ENCODE measurements at places on chromosomes 1 and 21.

DNA sequence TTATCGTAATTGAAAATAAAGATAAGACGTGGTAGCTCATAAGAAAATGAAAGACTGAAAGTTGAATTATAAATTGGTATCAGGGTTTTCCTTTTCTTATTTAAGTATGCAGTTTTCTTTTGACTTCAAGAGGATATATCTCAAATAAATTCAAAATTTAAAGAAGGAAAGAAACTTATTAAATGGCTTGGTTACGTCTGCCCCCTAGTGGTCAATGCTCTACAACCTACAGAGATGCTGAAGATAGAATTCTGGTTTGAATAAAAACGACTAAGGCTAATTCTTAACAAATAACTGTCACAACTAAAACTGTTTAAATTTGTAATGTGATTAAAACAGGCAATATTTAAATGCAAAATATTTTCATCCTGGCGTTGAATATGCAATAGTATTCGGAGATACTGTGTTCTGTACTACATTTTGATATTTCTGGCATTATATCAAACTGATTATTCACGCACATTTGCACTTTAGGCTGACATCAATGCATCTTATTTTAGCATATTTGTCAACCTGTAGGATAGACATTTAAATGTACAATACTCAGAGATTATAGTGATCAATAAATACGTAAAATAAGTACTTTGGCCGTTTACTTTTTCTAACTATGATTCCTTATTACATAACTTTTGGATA is 26.8 kb downstream of the IFI44 start:
- H3K36me3 ChIP-seq, result no peaks in the 10 kb centered on the region
- no peak overlapping the region for H3K27ac ChIP-seq
- H3K4me3 ChIP-seq, result no peak overlapping the region
- H3K4me1 ChIP-seq, result peaks cover 19% of the 10 kb centered on the region
- H3K27me3 ChIP-seq, result peaks cover 8% of the 10 kb centered on the region
- no peak for DNase-seq

DNA sequence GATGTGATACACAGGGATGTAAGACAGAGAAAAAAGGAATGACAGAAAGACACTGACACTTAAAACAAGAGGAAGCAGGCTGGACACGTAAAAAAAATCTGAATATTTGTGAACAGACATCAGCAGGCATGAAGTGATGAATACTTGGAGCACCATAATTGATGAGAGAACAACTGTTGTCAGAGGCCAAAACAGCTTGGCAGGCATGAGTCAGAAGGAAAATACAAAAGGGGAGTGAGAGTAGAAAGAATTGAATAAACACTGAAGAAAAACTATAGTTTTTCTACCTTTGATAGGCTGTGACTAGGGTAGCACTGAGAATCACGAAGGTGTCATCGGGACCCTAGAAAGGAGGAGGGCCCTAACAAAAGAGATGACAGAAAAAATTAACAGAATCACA is 21.6 kb upstream of the GUCA2A start:
- no peaks in the 10 kb centered on the region for H3K4me1 ChIP-seq
- H3K27me3 ChIP-seq, result no peaks in the 10 kb centered on the region
- H3K27ac ChIP-seq, result peak overlapping the region; percentile 3
- peaks cover 43% of the 10 kb centered on the region for H3K36me3 ChIP-seq
- H3K4me3 ChIP-seq, result no peak overlapping the region

GRCh38 chr1:997993-998744 is 1.7 kb downstream of the HES4 start:
- H3K36me3 ChIP-seq, result no peaks in the 10 kb centered on the region
- H3K4me1 ChIP-seq, result peaks cover 5% of the 10 kb centered on the region
- no peak overlapping the region for H3K27ac ChIP-seq
- no peak for DNase-seq
- peaks cover 23% of the 10 kb centered on the region for H3K27me3 ChIP-seq
- no peak overlapping the region for H3K4me3 ChIP-seq

GRCh38 chr1:162502928-162503327 is 5.3 kb downstream of the UHMK1 start:
- H3K27ac ChIP-seq, result no peak overlapping the region
- H3K36me3 ChIP-seq, result peaks cover 61% of the 10 kb centered on the region

DNA sequence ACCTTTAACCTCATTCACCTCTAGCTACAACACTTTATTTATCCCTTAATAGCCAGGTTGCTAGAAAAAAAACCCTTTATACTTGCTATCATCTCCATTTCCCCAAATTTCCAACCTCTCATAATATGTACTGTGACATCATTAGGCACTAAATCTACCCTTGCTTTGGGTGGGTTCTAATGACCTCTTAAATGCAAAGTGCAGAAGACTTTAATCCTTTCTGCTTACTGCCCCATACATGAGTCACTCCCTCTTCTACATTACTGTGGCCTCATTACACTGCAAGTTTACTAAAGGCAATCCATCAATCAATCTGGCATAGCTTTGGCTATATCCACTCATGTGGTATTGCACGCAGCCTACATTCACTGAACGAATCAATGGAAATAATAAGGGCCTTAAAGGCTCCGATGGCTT is 353.3 kb downstream of the SMYD3 start:
- no peaks in the 10 kb centered on the region for H3K4me1 ChIP-seq
- H3K27me3 ChIP-seq, result no peaks in the 10 kb centered on the region
- no peaks in the 10 kb centered on the region for H3K36me3 ChIP-seq
- DNase-seq, result no peak
- no peak overlapping the region for H3K4me3 ChIP-seq

DNA sequence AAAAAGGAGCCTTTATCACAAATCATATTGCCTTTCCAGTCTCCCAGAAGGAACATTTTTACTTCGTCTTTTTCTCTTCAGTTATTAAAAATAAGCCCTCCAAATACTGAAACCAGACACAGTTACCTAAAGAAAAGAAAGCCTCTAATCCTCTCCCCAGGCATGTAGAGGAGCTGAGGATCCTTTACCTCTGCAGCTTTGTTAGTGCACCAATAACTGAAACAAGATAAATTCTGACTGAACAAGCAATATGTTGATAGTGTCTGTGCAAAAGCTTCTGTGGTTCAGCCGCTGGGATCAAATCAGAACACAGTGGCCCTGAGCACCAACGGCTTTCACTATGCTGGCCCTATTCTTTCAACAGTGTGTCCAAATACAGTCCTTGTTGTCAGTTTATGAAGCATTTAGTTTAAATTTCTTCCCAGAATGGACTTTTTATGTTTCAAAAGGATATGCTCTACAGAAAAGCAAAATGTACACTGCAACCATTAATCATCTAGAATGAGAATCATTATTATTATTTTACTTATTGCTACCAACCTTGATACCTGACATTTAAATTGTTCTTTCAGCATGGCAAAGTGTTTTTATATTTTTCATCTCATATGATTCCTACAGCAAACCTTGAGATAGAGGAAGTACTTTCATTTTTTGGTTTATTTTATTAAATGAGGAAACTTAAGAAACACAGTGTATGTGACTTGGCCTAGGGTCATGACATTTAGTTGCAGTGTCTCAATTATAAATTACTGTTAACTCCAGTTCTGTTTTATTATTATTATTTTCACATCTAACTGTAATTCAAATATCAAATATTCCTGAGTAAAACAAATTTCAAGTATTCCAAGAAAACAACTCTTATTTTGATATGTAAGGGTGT is 217.9 kb downstream of the NEGR1 start:
- H3K27me3 ChIP-seq, result no peaks in the 10 kb centered on the region
- no peaks in the 10 kb centered on the region for H3K36me3 ChIP-seq
- no peak overlapping the region for H3K4me3 ChIP-seq
- no peaks in the 10 kb centered on the region for H3K4me1 ChIP-seq

DNA sequence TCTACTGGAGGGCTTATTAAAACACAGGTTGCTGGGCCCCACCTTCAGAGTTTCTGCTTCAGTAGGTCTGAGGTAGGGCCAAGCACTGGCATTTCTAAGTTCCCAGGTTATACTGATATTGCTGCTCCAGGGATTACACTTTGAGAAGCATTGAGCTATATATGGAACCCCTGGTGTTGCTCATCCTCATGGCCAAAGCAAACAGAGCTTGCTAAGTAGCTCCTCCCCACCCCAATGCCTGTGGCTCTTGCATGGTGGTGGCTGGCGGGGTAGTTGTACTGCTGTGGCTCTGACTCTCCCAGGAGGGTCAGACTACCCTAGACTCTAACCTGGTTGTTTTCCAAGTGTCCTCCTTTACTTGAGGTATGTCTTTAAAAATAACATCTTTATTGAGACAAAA is 143.6 kb downstream of the SPATA46 start:
- DNase-seq, result no peak
- peaks cover 18% of the 10 kb centered on the region for H3K27me3 ChIP-seq
- no peaks in the 10 kb centered on the region for H3K36me3 ChIP-seq
- H3K4me1 ChIP-seq, result no peaks in the 10 kb centered on the region
- no peak overlapping the region for H3K4me3 ChIP-seq

DNA sequence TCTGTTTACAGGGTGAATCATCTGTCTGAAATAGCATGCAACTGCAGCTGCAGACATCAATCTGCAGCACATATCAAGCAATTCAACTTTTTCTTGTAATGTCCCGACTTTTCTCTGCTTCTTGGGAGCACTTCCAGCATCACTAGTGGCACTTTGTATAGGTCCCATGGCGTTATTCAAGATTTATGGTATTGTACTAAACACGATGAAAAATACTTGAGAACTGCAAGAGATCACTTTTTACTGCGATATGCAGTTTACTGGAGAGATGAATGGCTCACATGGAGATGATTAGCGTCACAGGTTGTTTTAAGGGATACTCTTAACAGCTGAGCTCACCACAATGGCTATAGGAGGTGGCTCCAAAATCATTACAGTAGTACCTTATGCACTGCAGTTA is 7.2 kb upstream of the SCMH1 start:
- no peak for DNase-seq
- peaks cover 6% of the 10 kb centered on the region for H3K4me1 ChIP-seq
- H3K36me3 ChIP-seq, result no peaks in the 10 kb centered on the region
- no peak overlapping the region for H3K27ac ChIP-seq
- H3K27me3 ChIP-seq, result peaks cover 38% of the 10 kb centered on the region

GRCh38 chr1:67298762-67299161 is 8.9 kb upstream of the IL12RB2 start:
- H3K36me3 ChIP-seq, result no peaks in the 10 kb centered on the region
- H3K27me3 ChIP-seq, result no peaks in the 10 kb centered on the region
- H3K4me1 ChIP-seq, result peaks cover 58% of the 10 kb centered on the region
- no peak overlapping the region for H3K4me3 ChIP-seq
- no peak for DNase-seq

- peak overlapping the region; percentile 49 for H3K27ac ChIP-seq
- no peaks in the 10 kb centered on the region for H3K36me3 ChIP-seq
- DNase-seq, result no peak
These were observed 15.7 kb downstream of the S100A16 start for GRCh38 chr1:153597206-153597605.

GRCh38 chr1:234848972-234849649 is 239.1 kb upstream of the IRF2BP2 start:
- peaks cover 4% of the 10 kb centered on the region for H3K36me3 ChIP-seq
- peak overlapping the region; percentile 38 for H3K27ac ChIP-seq
- peaks cover 82% of the 10 kb centered on the region for H3K4me1 ChIP-seq
- no peak overlapping the region for H3K4me3 ChIP-seq
- no peak for DNase-seq
- no peaks in the 10 kb centered on the region for H3K27me3 ChIP-seq

DNA sequence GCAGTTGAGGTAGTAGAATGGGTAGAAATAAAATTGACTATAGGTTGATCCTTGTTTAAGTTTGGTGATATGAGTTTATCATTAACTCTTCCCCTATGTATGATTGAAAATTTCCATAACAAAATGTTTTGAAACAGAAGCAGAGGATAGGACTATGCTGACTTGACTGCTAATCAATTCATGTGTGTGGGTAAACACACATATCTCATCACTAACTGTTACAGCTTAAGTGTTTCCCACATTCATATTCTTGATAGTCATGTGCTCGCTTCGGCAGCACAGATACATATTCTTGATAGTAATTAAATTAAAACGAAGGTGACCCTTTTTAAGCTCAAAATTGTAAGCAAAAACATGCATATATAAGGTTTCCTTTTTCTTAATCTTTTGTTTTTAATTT is 68.2 kb upstream of the SAMSN1 start:
- no peaks in the 10 kb centered on the region for H3K27me3 ChIP-seq
- no peak overlapping the region for H3K4me3 ChIP-seq
- H3K27ac ChIP-seq, result no peak overlapping the region
- H3K36me3 ChIP-seq, result peaks cover 24% of the 10 kb centered on the region
- peaks cover 39% of the 10 kb centered on the region for H3K4me1 ChIP-seq
- DNase-seq, result no peak

GRCh38 chr1:235741294-235741693 is 91.7 kb upstream of the GNG4 start:
- DNase-seq, result no peak
- H3K27me3 ChIP-seq, result no peaks in the 10 kb centered on the region
- H3K4me1 ChIP-seq, result peaks cover 4% of the 10 kb centered on the region
- no peak overlapping the region for H3K27ac ChIP-seq

GRCh38 chr1:44168520-44169098 is 27.2 kb upstream of the KLF18 start:
- no peaks in the 10 kb centered on the region for H3K36me3 ChIP-seq
- peaks cover 8% of the 10 kb centered on the region for H3K27me3 ChIP-seq
- H3K4me3 ChIP-seq, result no peak overlapping the region
- no peak overlapping the region for H3K27ac ChIP-seq

DNA sequence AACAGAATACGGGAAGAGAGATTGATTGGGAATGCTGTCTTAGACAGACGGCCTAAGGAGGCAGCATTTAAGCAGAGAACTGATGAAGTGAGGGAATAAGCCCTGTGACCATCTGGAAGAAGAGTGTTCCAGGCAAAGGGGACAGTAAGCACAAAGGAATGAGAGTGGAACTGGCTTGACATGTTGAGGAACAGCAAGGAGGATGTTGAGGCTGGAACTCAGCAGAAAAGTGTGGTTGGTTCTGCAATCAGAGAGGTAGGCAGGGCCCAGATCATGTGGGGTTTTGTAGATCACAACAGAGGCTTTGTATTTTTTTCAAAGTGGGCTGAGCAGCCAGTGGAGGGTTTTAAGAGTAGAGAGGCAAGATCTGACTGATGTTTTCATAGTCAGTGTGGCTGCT is 157.4 kb downstream of the DNM3 start:
- no peaks in the 10 kb centered on the region for H3K4me1 ChIP-seq
- H3K36me3 ChIP-seq, result no peaks in the 10 kb centered on the region
- H3K27ac ChIP-seq, result no peak overlapping the region
- no peak overlapping the region for H3K4me3 ChIP-seq
- H3K27me3 ChIP-seq, result peaks cover 4% of the 10 kb centered on the region

DNA sequence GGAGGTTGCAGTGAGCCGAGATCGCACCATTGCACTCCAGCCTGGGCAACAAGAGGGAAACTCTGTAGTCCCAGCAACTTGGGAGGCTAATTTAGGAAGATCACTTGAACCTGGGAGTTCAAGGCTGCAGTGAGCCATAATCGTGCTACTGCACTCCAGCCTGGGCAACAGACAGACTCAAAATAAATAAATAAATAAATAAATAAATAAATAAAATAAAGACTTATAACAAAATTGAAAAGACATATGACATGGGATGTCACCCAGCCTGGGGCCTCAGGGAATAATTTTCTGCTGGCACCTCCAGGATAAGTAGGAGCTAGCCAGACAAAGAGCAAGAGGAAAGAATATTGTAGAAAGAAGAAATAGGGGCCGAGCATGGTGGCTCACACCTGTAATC is 77.9 kb upstream of the PUM1 start:
- no peaks in the 10 kb centered on the region for H3K36me3 ChIP-seq
- no peaks in the 10 kb centered on the region for H3K27me3 ChIP-seq
- no peak overlapping the region for H3K27ac ChIP-seq

GRCh38 chr1:29033829-29034466 is 89.8 kb downstream of the TMEM200B start:
- H3K27ac ChIP-seq, result no peak overlapping the region
- DNase-seq, result no peak
- H3K27me3 ChIP-seq, result no peaks in the 10 kb centered on the region
- H3K4me1 ChIP-seq, result no peaks in the 10 kb centered on the region

GRCh38 chr1:185393815-185394214 is 76.8 kb upstream of the IVNS1ABP start:
- DNase-seq, result no peak
- H3K27me3 ChIP-seq, result no peaks in the 10 kb centered on the region
- H3K4me1 ChIP-seq, result peaks cover 2% of the 10 kb centered on the region
- H3K27ac ChIP-seq, result no peak overlapping the region

Data from activated T-helper 2 cell treated with anti-CD3 and anti-CD28 coated beads, Interferon-gamma antibody, Interleukin-2, Interleukin-4, amounts not matched to agents 10 μg/mL and 5 μg/mL and 100 μg/mL, durations not matched to agents 14 hours and 24 hours and 36 hours (primary cell).